ENCODE measurements at places on chromosomes 5 and 9.
A peak's percentile ranks its signal among the peaks of the same experiment; 100 is the strongest.

GRCh38 chr5:1514027-1514818 is 9.5 kb downstream of the LPCAT1 start:
- DNase-seq = peak; percentile 21

DNA sequence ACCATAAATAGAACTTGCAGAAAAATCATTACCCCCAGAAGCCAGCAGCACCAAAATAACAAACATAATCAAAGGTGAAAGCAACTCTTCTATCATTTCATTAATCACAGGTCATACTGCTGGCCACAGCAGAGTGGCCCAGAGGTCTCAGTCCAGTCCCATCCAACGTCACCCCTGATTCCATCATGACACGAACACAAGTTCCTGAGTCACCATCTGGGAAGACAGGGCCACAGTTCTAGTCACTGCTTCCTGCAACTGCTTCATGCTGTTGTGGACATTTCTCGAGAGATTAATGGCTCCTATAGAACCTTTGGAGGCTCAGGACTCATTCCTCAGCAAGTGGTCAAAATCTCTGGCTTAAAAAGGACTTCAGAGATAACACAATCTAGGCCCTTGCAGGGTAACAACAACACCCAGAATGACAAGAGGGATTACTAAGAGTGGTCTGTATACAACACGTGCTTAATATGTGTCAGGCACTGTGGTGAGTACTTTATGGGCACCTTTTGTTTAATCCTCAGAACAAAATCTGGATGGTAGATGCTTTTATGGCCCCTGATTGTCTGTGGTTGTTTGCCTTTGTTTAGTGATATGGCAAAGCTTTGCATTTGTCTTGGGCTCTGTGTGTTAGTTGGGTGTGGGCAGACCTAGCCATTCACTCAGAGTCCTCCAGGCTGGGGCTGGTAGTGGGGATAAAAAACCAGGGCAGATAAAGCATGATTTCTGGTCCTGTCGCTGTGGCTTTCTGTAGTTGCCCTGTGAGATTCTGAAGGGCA is 184.3 kb downstream of the DAB2IP start:
- no peak for DNase-seq

DNA sequence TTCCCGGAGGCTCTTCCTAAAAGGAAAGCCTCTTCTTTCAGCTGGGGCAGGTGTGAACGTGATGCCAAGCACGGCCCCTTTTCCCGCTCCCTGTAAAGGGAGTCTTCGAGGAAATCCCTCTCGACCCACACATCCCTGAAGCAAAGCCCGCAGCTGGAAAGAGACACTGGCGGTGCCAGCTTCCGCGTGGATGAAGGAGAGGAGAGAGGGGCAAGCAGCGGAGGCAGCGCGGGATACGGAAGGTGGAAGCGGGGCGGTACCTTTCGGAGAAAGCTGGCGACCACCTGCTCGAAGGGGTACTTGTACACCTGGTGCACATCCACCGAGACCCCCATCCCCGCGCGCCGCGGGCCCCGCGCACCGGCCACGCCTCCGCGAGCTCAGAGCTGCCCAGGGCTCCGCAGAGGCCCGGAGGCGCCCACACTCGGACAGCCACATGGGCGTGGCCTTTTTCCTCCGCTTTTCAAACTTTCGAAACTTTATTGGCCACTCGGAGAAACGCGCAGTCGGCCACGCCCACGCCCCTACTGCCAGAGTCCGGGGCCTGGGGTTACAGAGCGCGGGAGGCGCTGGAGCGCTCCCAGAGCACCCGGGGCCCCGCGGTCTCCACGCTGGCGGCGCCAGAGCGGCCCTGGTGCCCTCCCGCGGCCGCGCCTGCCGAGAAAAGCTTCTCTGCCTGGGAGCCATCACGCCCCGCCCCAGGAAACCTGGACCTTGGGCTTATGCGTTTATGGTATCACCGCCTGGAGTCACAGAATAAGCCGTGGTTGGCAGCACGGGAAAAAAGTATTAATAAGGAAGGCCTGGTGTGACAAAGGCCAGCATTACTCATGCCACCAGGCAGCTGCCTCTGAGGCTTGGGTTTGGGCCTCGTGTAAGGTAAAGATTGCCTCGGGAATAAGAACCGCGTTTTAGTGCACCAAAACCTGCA is at the start of gene PRELID2:
Gene PRELID2, minus strand, starts transcription at position 426 of the 931 bp plus-strand sequence. Its CDS starts 91 bp downstream, at position 335.
- DNase-seq = peak; percentile 91

DNA sequence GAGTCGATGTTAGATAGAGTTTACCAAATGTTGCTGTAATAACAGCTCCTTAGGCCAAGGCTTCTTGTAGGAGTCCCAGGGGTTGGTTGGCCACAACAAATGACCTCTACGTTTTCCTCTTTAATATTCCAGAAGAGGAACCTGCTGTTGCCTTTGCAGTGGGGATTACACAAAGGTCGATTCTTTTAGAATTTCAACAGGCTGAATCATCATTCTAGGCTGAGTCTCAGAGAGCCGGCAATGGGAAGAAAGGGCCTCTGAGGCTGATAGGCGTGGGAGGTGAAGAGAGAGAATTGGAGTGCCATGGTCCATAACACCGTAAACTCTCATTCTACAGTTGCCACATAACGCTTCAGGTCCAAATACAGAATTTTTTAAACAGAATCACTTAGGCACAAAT is 405.9 kb upstream of the DAP start:
- DNase-seq = no peak

GRCh38 chr5:60372786-60373185 is 327.2 kb downstream of the DEPDC1B start:
- DNase-seq = no peak

DNA sequence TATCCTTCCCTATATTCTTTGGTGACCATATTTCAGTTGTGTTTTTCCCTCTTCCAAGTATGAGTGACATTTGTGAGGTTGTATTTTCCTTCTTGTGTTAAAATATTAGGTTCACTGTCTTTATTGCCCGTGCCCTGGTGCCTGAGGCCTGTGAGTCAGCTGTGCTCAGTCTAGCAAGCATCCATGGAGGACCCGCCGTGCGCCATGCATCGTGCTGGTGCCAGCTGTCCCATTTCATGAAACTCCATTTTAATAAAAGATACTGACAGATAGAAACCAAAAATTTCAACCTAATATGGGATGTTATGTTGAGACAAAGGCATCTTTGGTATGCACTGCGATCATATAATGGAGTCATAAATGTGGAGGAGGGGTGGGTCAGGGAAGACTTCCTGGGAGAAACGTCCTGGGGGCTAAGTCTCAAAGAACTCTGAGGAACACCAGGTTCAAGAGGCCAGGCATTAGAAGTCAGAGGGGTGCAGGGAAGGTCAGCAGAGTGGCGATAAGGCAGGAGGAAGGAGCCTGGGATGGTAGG is 34.0 kb upstream of the FGF1 start:
- no peak for DNase-seq

DNA sequence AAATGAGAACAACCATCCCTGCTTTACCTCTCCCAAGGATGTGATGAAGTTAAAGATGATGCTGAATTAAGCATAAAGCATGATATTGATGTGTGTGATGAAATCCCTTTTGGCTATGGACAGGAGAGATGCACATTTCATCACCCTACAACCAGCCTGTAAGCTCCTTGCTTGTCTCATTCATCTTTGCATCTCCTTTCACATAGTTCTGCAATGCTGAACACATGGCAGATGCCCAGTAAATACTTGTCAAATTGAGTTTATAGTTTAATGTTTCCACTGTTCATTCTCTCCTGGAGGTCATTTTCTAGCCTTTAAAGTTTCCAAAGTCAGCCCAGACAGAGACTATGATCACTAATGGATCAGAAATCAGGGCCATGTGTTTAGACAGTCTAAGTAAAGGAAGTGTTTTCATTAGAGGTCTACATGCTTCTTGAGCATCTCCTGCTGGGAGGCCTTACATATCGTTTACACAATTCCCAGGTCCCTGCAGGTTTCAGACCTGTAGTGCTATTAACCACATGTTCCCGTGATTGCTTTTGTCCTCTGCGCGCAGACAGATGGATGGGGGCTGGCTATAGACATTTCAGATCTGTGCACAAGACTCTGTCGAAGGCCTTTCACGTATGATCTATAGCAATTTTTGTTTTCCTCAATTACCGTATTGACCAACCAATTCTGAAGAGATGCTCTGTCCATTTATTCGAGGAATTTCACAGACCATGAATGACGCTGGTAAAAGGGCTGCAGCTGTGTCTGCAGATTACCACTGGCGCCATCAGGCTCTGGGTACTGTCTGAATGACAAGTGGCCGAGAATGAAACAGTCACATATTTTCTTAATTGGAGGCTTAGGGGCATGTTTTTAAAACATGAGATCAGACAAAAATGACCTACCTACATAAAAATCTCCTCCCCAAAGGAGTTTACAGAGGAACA is 49.0 kb upstream of the CKMT2 start:
- DNase-seq = no peak

GRCh38 chr5:61788548-61788947 is 456.5 kb downstream of the ZSWIM6 start:
- no peak for DNase-seq

GRCh38 chr5:102682101-102682647 is 72.9 kb upstream of the PAM start:
- no peak for DNase-seq

DNA sequence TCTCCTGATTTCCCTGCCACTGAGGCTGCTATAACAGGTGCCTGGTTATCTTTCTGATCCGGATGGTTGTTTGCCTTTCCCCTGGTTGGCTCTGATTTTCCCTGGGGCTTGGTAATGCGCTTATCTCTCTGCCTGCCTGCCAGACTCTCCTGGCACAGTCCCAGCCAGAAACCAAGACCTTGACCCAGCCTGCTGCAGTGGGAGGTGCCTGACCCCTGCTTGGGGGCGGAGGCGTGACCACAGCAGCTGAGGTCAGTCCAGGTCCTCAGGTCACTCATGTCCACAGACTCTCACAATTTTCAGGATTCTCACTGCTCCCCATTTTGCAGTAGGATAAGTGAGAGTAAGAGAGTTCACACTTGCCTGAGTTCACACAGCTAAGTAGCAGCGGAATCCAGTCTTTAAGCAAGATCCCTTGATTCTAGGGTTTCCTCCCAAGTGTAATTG is 24.4 kb upstream of the SYNPO start:
- no peak for DNase-seq

GRCh38 chr5:150059623-150060022 is 26.7 kb downstream of the CSF1R start:
- peak; percentile 16 for DNase-seq

- DNase-seq = no peak
These were observed 126.0 kb upstream of the BOD1 start for GRCh38 chr5:173742432-173742816.

- no peak for DNase-seq
These were observed 203.2 kb downstream of the CD180 start for GRCh38 chr5:66993448-66993847.

DNA sequence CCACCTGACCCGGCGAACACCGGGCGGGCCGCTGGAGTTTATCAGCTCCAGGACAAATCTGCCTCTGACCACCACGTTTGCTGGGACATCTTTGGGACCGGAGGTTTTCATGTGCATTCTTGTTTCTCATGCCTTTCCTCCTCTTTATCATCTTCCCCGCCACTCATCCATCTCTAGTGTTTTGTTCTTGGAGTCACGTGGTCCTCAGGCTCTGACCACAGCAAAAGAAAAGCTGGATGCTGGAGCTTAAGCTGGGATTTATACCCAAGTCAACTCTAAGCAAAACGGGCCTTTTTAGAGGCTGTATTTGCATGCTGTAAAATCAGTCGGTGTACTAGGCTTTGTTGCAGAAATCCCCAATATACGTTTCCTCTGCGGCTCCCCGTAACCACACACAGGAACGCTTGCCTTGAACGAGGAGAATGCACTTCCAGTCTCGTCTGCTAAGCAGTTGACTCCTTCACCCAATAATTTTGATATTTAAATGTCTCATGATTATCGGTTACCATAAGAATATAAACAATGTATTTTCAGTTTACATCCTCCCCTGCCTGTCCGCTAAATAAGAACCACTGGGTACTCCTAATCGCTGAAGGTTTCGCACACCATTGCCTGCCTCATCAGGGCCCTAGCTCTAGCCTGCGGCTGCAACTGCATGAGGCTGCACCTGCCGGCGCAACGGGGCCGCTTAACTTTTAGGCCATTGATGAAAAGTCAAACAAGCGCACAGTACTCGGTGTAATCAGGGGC is 560 bp upstream of the NDUFS6 start:
- DNase-seq = no peak

- peak; percentile 25 for DNase-seq
These were observed 11.8 kb downstream of the COL5A1 start for GRCh38 chr9:134653259-134654009.

DNA sequence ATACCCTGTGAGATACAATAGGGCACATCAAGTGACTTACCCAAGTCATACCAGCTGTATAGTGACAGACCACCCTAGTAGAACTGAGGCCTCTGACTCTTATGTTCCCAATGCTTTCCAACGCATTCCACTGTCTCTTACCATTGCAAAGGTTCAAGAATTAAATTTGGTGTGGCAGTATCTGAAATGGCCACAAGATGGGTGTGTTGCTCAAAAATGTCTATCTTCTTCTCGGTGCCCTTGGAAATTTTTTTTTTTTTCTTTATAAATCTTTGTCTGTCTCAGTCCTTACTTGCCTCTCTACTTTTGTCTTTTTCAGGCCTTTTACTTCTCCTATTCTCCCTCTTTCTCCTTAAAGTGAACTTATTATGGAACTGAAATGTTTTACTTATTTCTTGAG is 48.4 kb downstream of the GPR21 start:
- no peak for DNase-seq

DNA sequence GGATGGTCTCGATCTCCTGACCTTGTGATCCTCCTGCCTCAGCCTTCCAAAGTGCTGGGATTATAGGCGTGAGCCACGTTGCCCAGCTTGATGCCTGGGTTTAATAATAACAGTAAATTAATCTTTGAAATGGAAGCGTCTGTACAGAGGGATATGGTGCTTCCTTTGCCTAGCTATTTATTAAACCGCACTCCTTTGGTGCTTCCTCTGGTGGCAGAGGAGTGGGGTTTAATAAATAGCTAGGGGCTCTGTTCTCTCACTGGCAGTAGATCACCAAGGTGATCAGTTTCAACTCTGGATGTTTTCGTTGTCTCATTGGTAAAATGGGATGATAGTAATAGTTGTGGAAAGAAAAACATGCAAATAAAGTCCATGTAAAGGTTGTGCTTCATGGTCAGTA is 1122.5 kb upstream of the WWC1 start:
- no peak for DNase-seq

DNA sequence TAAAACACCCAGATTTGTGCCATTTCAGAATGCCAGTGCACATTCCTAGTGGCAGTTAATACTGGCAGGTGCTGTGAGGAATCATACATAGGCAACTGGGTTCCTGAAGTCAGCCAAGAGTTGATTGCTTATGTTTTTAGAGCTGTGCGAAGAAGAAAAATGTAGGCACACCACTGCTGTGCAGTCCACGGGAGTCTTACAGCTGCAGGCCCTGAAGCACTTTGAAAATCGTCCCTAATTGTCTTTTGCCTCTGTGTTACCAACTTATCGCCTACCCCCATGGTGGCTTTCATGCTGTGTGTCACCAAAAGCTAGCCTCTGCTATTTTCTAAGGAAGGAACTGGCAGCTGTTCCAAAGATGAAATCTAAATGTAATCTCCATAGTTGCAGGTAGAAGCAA is 263.9 kb downstream of the ARRDC3 start:
- no peak for DNase-seq

DNA sequence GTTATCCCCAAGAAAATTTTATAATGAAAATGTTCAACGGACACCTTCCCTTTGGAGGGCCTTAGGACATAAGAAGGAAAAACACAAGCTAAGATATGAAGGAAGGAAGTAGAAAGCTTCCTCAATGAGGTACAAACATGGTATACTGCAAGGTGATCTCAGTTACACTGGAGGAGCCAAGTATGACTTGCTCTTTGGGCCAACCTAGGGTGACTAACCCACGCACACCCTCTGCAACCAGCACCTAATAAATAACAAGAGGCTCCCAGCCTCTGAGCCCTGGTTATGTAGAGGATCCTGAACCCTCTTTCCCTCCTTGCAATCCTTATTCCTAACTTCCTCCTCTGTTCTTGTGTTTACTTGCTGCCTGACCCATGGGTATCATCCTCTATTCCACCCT is 38.3 kb upstream of the KCNV2 start:
- DNase-seq = no peak

- DNase-seq = no peak
These were observed 343 bp downstream of the KIAA0825 start for GRCh38 chr5:94618029-94618492.
